Esophagus squamous epithelium (tissue), 5 donors: ENCODE measurements at places on chromosomes 2 and 18. TPM values are rescaled to one million over a fixed set of nuclear protein-coding genes. Genes with fewer than 3 reads are reported as not detected.

- no peak overlapping the region for H3K4me3 ChIP-seq
- DNase-seq: no peak
- H3K27ac ChIP-seq: no peak overlapping the region
- no peaks in the 10 kb centered on the region for H3K27me3 ChIP-seq
- no peaks in the 10 kb centered on the region for H3K36me3 ChIP-seq
These were observed 63.8 kb downstream of the ACTR2 start for GRCh38 chr2:65291216-65292105.

DNA sequence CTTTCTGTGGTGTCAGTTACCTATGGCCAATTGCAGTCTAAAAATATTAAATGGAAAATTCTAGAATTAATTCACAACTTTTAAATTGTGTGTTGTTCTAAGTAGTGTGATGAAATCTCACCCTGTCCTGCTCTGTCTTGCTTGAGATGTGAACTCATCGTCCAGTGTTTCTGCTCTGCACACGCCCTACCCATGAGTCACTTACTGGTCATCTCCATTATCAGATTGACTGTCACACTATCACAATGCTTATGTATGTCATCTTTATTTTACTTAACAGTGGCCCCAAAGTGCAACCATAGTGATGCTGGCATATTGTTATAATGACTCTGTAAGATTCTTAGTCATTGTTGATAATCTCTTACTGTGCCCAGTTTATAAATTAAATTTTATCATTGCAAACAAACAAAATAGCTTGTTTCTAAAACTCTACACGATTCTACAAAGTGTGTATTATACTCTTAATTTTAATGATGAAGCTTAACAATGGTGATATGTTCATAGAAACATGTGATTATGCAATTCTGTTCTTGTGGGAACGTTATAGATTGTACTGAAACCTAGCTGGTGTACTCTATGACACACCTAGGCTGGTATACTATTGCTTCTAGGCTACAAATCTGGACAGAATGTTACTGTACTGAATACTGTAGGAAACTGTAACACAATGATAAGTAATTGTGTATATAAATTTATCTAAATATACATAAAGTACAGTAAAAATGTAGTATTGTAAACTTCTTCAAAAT is 1086.8 kb upstream of the PIK3C3 start:
- H3K36me3 ChIP-seq: no peaks in the 10 kb centered on the region
- H3K4me3 ChIP-seq: no peak overlapping the region

The MDH1B gene
- total RNA-seq: 0.38 TPM

The GCFC2 gene
- 15.3 TPM for total RNA-seq

DNA sequence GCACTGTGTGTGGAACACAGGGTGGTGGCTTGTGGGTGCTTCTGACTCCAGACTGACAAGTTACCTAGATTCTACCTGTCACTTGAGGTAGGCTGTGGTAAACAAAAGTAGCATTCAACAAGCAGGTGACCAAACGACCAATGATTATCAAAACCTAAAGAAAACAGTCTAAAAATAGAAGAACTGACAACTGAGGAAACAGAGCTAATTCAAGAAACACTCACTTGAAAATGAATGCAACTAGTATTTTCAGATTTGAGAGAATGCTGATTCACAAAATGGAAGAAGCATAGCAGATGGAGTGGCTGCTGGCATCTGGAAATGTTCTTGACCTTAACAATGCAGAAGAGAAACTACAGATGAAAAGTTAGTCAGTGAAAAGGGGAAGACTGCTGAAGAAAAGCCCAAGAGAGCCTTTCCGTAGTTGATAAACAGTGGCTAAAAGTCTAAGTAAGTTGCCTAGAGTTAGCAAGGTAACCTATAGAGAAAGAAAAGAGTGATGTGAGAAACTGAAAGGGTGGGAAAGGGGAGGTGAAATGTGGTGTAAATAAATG is 170.4 kb downstream of the NCK2 start:
- H3K36me3 ChIP-seq: no peaks in the 10 kb centered on the region
- peaks cover 3% of the 10 kb centered on the region for H3K4me1 ChIP-seq
- no peak for DNase-seq
- H3K27me3 ChIP-seq: no peaks in the 10 kb centered on the region

- no peak for DNase-seq
- H3K4me1 ChIP-seq: peaks cover 5% of the 10 kb centered on the region
- no peak overlapping the region for H3K27ac ChIP-seq
These were observed 37.4 kb upstream of the RAPGEF4 start for GRCh38 chr2:172698041-172698863.

GRCh38 chr2:196372811-196373664 is 201.7 kb upstream of the STK17B start:
- no peak for DNase-seq
- H3K27ac ChIP-seq: no peak overlapping the region
- no peaks in the 10 kb centered on the region for H3K36me3 ChIP-seq
- no peaks in the 10 kb centered on the region for H3K27me3 ChIP-seq

DNA sequence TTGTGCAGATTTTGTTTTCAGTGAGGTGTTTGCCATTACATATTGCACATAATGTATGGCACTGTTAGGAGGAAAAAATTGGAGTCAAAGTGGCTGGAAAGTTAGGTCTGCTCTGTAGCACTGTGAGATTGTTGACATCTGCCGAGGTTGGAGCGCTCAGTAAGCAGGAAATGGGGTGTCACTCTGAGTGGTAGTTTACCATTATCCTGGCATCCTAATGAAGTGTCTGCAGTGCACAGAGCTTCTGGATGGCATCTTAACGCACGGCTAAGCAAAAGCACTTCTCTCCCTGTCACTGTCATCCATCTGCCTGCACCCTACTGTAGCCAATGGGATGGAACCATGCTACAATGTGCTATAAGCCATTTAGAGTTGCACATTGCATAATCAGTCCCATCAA is 561.9 kb downstream of the ARHGAP15 start:
- no peak overlapping the region for H3K4me3 ChIP-seq
- no peaks in the 10 kb centered on the region for H3K27me3 ChIP-seq
- H3K36me3 ChIP-seq: no peaks in the 10 kb centered on the region
- H3K4me1 ChIP-seq: no peaks in the 10 kb centered on the region
- H3K27ac ChIP-seq: no peak overlapping the region
- DNase-seq: no peak

- H3K27ac ChIP-seq: no peak overlapping the region
- no peak for DNase-seq
- peaks cover 6% of the 10 kb centered on the region for H3K4me1 ChIP-seq
- H3K4me3 ChIP-seq: no peak overlapping the region
- H3K27me3 ChIP-seq: no peaks in the 10 kb centered on the region
- no peaks in the 10 kb centered on the region for H3K36me3 ChIP-seq
These were observed 93.4 kb downstream of the DOCK10 start for GRCh38 chr2:224948859-224949258.

- peaks cover 63% of the 10 kb centered on the region for H3K4me1 ChIP-seq
- peak overlapping the region; percentile 45 for H3K27ac ChIP-seq
- no peaks in the 10 kb centered on the region for H3K36me3 ChIP-seq
- no peaks in the 10 kb centered on the region for H3K27me3 ChIP-seq
These were observed 15.7 kb downstream of the COL5A2 start for GRCh38 chr2:189163889-189164288.

- no peaks in the 10 kb centered on the region for H3K4me1 ChIP-seq
- no peaks in the 10 kb centered on the region for H3K27me3 ChIP-seq
- H3K4me3 ChIP-seq: no peak overlapping the region
- no peak overlapping the region for H3K27ac ChIP-seq
- DNase-seq: no peak
These were observed 133.5 kb downstream of the SRBD1 start for GRCh38 chr2:45477546-45477945.

GRCh38 chr2:56971383-56971974 is 787.7 kb downstream of the CCDC85A start:
- no peaks in the 10 kb centered on the region for H3K27me3 ChIP-seq
- no peaks in the 10 kb centered on the region for H3K36me3 ChIP-seq
- no peaks in the 10 kb centered on the region for H3K4me1 ChIP-seq
- no peak for DNase-seq
- no peak overlapping the region for H3K4me3 ChIP-seq
- no peak overlapping the region for H3K27ac ChIP-seq

The C2orf80 gene
- not detected for total RNA-seq

- peaks cover 18% of the 10 kb centered on the region for H3K4me1 ChIP-seq
- H3K27ac ChIP-seq: peak overlapping the region; percentile 99
- DNase-seq: no peak
These were observed 864 bp upstream of the XPO1 start for GRCh38 chr2:61538920-61539520.

DNA sequence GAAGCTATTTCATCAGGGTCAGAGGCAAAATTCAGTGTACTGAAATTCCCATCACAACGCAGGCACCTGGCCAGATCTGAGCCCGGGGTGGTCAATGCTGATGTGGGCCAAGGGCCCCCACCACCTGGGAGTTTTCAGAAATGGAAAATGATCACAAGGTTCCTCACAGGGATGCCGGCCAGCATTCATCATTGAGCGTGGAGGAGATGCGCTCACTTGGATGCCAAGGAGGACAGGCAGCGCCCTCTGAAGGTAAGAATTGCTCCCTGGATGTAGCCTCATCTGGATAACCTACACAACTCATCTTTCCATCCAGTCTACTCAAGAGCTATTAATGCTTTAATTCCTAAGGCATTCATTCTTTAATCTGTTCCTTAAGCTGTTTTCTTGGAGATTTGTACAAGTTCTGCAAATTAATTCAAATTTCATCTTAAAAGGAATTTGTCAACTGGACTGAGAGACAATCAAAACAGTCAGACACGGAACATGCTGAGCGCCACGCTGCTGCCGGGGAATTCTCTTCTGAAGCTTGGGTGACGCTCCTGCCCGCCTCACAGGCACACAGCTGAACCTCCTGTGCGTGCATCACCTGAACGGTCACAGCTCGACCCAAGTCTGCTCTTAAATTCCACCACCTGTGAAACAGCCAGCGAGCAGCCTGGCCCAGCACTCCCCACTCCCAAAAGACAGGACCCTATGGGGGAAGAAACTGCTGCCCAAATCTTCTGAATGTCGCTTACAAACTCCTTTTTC is 206.7 kb downstream of the HDAC4 start:
- peaks cover 70% of the 10 kb centered on the region for H3K36me3 ChIP-seq
- H3K27ac ChIP-seq: no peak overlapping the region
- no peaks in the 10 kb centered on the region for H3K27me3 ChIP-seq
- H3K4me1 ChIP-seq: peaks cover 9% of the 10 kb centered on the region
- no peak for DNase-seq
- no peak overlapping the region for H3K4me3 ChIP-seq

DNA sequence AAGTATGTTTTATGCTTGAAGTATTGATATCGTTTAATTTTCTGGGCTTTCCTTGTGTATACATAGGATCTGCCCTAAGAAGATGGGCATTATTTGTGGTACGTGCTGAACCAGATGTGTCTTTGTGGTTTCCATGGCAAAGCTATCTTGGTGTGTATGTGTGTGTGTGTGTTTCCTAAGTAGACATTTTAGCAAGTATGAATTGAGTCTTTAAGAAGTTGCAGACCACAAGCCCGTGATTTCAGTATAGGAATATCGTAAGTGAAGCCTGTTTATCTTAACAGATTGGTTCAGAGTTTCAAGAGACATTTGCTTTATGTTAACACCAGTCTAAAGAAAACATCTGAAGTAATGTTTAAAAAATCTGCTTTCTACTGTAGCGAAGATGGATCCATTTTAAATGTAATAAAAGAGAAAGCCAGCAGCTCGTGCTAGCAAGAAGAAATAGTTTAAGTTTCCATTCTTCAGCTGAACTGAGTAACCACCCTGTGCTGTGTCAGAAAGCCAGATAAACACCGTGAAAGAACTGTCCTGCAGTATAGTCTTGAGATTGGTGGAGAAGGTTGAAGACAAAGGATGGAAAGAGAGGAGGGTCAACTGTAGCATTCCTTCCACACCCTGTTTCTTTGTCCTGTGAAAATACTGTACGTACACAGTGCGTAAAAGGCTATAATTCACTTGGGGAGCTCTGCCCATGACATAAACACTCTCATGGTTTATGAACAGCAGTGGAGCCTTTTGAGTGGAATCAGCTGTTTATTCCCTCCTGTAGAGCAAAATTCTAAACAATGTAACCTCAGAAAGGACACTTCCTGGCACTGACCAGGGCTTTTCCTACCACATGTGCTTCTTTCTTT is 91.9 kb upstream of the FOSL2 start:
- peak overlapping the region; percentile 61 for H3K27ac ChIP-seq
- DNase-seq: no peak
- no peak overlapping the region for H3K4me3 ChIP-seq

GRCh38 chr18:59432803-59433597 is 73.9 kb upstream of the LMAN1 start:
- DNase-seq: no peak
- no peak overlapping the region for H3K27ac ChIP-seq
- no peak overlapping the region for H3K4me3 ChIP-seq

DNA sequence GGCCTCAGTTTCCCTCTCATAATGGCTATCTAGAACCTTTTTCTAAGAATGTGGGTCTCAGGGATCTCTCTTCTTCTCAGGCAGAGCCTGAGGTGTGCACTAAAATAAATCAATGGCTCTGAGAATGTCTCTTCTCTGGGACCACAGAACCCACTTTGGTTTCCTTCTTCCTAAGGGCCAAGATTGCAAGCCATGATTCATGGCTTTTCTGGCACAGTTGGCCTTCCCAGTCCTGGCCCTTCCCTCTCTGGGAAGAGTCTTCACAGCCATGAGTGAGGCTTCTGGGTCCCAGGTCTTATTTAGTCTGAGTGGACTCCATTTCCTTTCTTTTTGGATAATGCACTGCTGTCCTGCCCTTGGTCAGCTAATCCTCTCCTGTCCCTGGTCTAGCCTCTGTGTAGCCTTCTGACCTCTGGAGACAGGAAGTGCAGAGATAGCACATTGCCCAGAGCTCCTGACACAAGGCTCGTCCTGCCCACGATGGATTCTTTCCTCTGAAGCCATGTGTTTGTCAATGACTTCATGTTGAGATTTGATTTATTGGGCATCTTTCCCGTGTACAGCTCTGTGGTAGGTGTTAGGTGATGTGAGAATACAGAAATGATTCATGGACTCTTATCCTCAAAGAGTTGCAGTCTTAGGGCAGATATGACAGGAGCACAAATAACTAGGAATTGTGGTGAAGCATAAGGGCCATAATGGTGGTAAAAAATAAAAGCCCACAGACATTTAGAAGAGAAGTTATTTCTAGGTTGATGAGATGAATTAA is 245.0 kb downstream of the CLIP4 start:
- no peaks in the 10 kb centered on the region for H3K27me3 ChIP-seq
- H3K4me3 ChIP-seq: no peak overlapping the region
- no peaks in the 10 kb centered on the region for H3K36me3 ChIP-seq
- no peak overlapping the region for H3K27ac ChIP-seq
- H3K4me1 ChIP-seq: no peaks in the 10 kb centered on the region

DNA sequence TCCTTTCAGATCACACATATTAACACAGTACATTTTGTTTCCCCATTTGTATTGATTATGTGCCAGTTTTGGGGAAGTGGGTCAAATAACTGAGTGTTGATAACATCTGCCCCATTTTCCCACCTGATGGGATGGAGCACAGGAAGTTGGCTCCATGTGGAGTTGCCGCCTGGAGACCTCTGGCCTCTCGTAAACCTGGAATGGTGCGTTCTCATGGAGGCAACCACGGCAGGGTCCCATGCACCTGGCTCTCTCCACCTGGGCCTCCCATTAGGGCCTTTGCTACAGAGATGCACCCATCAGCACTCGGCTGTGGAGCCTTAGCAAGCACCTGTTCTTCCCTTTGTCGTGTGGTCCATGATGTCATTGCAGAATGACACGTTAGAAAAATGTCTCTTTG is 130.6 kb downstream of the MBP start:
- no peak overlapping the region for H3K4me3 ChIP-seq
- H3K27me3 ChIP-seq: no peaks in the 10 kb centered on the region
- H3K27ac ChIP-seq: no peak overlapping the region
- peaks cover 17% of the 10 kb centered on the region for H3K4me1 ChIP-seq
- no peak for DNase-seq
